ENCODE measurements at places on chromosomes 6 and 20.

DNA sequence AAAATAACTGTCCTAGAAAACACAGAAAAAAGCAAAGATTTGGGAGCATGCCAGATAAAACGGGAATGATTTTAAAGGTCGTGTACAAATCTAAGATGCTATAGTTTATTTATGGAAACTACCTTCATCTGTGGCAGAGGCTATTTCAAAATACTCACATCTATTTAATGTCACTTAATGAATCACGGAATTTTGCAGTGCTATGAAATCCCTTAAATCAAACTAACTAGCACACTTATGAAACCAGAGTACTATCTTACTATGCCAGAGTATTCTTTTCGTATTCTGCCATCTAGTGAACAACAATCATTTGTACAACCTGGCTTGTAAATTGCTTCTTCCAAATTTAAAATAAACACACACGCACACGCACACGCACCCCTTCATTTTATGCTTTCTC, 77.9 kb upstream of the BMP5 start:
- DNase-seq: peak; percentile 14

DNA sequence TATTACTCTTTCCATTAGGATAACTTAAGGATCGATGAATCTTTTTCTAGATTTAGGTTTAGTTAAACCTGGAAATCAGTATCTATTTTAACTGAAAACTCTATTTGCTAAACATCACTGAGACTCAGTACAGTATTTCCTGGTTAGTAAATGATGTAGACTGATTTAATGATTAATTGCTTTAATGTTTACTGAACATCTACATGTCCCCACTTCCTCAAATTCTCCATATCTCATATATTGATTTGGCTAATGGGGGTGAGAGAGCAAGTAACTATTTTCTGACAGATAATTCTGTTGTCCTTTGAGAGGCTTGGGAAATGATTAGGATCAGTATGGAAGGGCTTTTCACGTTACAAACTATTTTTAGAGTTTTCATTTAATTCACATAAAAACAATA, 10.3 kb downstream of the MKKS start:
- no peak for DNase-seq

GRCh38 chr20:36399147-36399968, 93.2 kb downstream of the DLGAP4 start:
- DNase-seq: peak; percentile 63

DNA sequence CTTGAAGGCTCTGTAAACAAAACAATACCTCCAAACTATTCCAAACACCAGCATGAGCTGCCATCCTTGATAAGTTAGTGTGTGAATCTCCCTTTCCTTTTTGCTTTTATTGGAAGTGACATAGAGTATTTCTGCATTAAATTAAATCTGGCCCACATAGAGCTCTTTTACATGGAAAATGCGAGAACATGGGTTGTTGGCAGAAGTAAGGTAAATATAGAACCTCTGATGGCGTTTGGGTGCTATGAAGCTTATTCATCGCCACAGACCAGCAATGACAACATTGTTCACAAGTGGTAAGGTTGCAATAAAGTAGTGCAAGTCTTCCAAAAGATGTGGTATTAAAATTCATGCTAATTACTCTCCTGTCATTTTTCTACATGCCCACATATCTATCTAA, 445.8 kb upstream of the JAG1 start:
- no peak for DNase-seq

DNA sequence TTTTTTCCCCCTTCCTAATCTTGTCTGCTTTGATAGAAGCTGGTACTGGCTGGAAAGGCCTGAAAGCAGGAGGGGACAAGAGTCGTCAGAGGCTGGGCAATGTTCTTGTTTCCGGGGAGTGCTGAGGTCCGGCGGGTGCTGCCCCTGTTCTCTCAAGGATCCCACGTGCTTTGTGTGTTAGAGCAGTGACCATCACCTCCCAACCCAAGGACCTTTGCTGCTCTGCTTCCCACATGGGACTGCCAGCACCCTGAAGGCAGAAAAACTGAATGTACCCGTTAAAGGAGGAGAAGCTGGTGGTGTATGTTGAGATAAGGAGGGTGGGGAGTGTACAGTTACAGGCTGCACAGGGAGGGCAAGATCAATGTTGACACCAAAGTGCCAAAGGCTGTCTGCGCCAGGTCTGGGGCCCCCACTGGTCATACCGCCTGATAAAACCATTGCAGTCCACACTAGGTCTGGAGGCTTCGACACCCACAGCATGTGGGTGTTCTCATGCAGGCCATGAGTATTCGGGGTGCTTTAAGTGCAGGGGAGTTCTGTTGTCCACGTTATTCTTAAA, 15.0 kb downstream of the C20orf173 start:
- no peak for DNase-seq

- DNase-seq: peak; percentile 17
Measured at GRCh38 chr6:120735641-120736040, 598.6 kb downstream of the TBC1D32 start.

GRCh38 chr20:54172856-54173652, 732 bp downstream of the CYP24A1 start:
- DNase-seq: no peak

Data from RWPE1 (cell line).